M059J (cell line): ENCODE measurements at places on chromosomes 11 and 22. TPM values are rescaled to one million over a fixed set of nuclear protein-coding genes. Genes with fewer than 3 reads are reported as not detected.

DNA sequence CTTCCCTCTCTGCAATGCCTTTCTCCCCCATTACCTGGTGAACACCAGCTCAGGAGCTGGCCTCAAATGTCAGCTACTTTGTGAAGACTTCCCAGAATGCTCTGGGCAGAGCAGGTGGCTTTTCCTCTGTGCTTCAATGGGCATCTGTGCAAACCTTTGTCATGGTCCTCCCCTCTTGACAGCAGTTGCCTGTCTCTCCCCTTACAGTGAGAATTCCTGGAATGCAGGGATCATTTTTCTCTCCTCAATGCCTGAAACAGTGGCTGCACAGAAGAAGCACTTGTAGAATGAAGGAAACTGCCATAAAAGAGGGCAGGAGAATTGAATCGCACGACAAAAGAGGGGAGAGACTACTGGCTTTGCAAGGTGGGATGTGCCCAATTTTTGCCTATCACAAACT lies 92.8 kb upstream of the NARS2 start:
- DNase-seq, result no peak

GRCh38 chr11:116226731-116227130 lies 546.1 kb downstream of the BUD13 start:
- DNase-seq, result no peak

DNA sequence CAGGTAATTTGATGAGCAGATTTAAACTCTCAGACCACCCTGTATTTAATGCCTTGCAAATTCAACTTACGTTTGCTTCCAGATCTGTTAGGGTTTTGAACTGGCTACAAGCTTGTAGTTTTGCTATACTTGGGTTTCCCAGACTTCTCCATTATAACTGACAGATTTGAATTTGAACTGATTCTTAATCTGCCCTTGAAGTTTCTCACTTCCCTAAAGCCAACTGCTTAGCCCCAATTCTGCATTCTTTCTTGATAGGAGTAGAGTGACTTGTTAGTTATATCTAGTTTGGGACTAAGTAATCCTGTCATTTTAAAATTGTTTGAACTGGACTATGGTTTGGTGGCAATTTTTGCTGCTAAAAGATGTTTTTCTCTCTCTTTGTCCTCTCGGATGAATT lies 9.7 kb downstream of the LAYN start:
- no peak for DNase-seq

GRCh38 chr11:75499423-75500190 lies 26.1 kb downstream of the GDPD5 start:
- peak; percentile 96 for DNase-seq

Gene VWCE
- not detected in 2 replicates for total RNA-seq

Gene MMP1
- total RNA-seq, result 75.7 and 80.6 TPM in 2 replicates

- DNase-seq, result peak; percentile 84
These were observed 43.4 kb upstream of the SC5D start for GRCh38 chr11:121249039-121249663.
